ENCODE measurements at places on chromosomes 13 and 19.

- no peak for DNase-seq
Measured at GRCh38 chr13:31198519-31198918, 1.3 kb upstream of the B3GLCT start.

- DNase-seq: no peak
Measured at GRCh38 chr13:50421473-50422130, 406.4 kb downstream of the KCNRG start.

DNA sequence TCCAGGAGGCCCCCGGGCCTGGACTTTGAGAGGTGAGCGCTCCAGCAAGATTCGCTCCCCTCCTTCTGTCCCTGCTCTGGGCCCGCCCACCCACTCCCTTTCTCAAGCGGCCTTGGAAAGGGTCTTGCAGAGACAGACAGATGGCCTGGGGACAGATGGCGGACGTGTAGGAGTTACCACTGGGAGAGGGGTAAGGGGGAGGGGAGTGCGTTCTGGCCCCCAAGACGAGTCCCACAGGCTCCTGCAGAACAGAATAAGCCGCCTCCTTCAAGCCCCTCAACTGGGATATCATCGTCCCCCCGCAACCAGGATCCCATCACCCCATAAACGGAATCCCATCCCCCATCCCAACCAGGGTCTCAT is 3.6 kb upstream of the TNFAIP8L1 start:
- DNase-seq: no peak

DNA sequence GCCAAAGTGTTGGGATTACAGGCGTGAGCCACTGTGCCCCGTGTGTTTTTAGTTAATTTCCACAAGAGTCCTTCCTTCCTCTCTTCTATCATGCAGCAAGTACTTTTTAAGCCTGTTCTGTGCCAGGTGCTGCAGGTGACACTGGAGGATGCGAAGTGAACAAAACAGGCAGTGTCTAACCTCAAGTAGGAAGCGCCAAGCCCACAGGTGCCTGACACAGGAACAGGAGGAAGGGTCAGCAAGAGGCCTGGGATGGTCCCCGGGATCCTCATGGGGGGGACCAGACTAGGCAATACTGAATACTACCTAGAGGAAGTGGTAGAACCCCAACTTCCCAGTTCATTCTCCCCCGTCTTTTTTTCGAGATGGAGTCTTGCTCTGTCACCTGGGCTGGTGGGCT is 1.8 kb upstream of the CALR start:
- DNase-seq: no peak

DNA sequence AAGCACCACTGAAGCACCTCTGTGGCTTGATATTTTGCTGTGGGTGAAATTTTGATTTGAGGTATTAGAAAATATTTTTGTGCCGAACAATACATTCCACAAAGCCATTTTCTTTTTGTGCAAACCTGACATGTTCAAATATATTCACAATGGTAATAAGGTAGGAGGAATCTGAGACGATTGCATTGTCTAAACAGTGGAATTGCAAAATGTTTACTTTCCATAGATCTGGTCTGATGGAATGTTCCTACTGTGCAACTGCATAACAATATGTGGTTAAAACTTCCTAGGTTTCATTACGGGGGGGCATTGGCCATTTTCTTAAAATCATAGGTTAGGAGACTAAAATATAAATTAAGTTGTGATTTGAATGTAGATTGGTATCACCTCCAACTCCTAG is 42.7 kb upstream of the AKAP11 start:
- no peak for DNase-seq

DNA sequence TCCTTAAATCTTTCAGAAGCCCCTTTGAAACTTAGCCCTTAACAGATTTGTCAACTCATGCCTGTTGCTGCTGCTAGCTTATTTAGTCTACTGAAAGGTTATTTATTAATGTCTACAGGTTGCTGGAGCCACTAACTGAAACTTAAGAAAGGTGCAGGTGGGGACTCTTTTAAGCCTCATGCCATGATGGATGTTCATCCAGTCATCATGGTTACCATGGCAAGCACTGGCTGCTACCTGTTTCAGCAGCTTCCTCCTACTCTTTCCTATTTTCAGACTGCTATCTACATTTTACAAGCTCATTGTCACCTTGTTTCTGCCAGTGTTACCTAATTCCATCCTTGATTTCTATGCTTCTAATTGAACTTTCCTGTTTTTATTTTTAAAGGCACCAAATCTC is 27.1 kb downstream of the DGKH start:
- no peak for DNase-seq

GRCh38 chr19:37583340-37583739 is 11.3 kb downstream of the ZNF571 start:
- DNase-seq: no peak

- DNase-seq: no peak
Measured at GRCh38 chr19:56120002-56120370, 1.1 kb downstream of the ZNF787 start.

GRCh38 chr13:106115081-106115480 is 420.4 kb downstream of the EFNB2 start:
- DNase-seq: no peak

DNA sequence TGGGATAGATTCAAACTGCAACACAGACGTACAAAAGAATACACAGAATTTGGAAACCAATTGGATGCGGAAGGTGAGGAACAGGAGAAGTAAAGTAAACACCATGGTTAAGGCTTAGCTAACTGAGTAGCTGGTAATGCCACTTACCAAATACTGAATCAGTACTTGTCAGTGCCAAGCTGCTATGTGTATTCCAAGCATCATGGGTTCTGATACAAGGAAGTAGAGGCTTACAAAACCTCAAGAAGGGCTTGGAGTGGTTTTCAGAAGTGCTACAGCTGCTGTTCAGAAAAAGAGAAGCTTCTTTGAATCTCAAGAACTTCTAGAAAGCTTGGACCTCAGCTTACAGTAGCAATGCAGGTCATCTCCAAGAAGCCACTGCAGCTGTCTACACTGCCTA is 35.9 kb upstream of the DCT start:
- DNase-seq: no peak

GRCh38 chr13:48526286-48526685 is 6.6 kb downstream of the RCBTB2 start:
- no peak for DNase-seq

- DNase-seq: no peak
Measured at GRCh38 chr13:50629966-50630365, 213.5 kb downstream of the DLEU7 start.

DNA sequence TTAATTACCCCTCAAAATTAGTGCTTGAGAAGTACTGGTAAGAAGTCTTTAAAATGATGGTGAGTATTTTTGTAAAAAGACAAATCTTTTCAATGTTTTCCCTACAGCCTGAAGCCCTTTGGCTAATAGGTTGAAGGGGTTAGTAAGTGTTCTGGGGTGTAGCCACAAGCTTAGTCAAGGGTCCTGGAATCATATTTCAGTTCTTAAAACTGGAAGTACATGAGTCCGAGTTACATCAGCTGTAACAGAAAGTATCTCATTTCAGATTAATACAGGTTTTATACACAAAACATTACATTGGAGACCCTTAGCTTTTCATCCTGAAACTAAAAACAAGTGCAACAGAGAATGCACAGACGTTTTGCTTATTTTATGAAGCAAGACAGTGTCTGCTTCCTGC is 52.7 kb upstream of the TEX29 start:
- DNase-seq: no peak
